ENCODE measurements at places on chromosomes 3 and 15.

DNA sequence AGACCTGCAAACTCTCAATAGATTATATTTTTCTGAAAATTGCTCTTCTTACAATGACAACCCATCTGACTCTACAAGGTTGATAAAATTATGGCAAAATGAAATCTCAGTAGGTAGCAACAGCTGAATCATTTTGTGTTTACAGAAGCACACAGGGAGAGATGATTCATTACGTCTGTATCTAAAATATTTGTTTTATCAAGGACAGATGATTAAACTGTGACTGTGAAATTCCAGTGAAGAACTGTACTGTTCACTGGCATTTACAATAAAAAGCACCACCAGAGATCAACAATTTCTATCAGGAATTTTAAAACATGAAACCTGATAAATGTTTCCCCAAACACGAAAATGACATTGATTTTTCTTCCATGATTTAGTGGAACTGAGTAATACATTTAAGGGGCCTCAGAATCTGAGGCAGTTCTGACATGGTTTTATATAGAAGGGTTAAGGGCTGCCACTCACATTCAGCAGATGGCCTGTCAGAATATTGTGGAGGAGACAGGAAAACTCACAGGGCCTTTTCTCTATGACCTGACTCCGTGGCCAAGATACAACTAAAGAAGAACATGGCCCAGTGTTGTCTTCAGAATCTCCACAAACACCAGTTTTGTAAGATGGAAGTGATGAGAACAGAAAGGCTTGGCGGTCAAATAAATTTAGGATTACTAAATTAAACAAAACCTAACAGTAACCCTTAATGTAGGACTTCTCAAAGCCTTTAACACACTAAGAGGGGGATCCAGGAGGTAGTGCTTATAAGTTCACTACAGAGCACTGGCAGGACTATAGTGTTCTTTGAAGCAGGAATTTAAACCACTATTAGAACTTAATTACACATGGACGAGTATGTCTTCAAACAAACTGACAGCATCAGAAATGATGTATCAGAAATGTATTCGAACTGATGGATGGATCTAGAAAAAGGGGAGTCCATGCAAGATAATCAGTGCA is 25.9 kb downstream of the RAD18 start:
- DNase-seq: no peak

GRCh38 chr15:78460737-78461136 is 22.7 kb downstream of the IREB2 start:
- no peak for DNase-seq

GRCh38 chr15:84112025-84112424 is 123.5 kb upstream of the GOLGA6L4 start:
- no peak for DNase-seq

DNA sequence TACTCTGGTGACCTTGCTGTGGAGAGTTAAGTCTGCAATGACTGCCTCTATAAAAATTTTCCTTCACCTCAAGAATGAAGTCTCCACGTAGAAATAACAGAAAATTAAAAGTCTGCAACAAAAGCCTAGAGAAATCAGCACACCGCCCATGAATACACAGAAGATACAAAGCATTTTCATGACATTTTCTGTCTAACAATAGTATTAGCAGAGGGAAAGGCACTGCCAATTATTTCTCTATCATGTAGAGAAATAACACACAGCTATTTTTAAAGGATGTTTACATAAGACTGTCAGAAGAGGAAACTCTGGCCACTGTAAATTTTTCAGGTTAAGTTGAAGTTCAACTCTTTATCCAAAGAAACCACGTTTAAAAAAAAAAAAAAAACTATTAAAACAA is 80.8 kb downstream of the GSK3B start:
- DNase-seq: no peak

GRCh38 chr15:78207641-78208340 is 26.6 kb downstream of the ACSBG1 start:
- DNase-seq: no peak

GRCh38 chr3:55202326-55202725 is 274.5 kb upstream of the LRTM1 start:
- no peak for DNase-seq

GRCh38 chr15:66896611-66897010 is 168.8 kb upstream of the SMAD3 start:
- DNase-seq: peak; percentile 46

DNA sequence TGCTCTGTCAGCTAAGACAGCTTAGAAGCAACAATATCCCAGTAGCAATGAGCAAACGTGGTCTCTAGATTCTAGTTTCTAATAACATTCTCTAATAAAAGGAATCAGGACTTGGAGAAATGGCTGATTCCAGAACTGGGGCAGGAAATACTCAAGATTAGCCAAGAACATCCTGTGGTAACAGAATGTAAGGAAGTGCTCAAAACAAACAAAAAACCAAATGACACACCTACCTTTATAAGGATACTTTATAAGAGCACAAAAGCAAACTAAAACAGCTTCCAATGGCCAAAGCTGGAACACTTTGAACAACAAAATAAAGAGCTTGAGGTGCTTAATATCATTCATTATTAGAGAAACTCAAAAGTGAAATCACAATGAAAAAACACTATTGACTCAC is 33.1 kb upstream of the EIF5A2 start:
- DNase-seq: no peak

- no peak for DNase-seq
Observed at GRCh38 chr3:10004506-10004905, 17.9 kb upstream of the EMC3 start.

- no peak for DNase-seq
Observed at GRCh38 chr3:52896151-52896550, 1.2 kb downstream of the STIMATE start.

DNA sequence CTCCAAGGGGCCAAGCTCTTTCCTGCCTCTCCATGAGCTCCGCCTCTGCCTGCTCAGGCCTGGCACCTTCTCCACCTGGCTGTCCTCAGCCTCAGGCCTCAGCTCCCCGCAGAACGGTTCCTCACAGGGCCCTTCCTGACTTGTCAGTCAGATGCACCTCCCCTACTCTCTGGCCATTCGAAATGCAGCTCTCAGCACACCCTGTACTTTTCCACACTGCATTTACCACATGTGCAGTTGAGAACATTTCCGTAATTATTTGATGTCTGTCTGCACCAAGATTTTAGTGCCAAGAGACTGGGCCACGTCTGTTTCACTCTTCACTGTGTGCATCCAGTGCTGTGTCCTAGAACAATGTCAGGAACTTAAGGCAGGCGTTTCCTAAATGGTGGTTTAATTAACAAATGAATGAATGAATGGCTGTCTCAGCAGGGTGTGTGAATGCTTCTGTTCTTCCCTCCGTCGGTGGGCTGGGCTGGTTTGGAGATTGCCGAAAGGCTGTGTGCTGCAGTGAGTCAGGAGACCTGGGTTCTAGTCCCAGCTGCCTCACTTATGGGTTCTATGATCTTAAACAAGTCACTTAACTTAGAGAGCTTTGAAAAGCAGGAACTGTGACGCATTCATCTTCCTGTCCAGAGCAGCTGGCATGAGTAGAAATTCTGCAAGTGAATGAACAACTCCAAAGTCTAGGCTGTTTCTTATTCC is 5.4 kb downstream of the MUC4 start:
- peak; percentile 91 for DNase-seq

All from endodermal cell (in vitro differentiated cells).